ENCODE measurements at places on chromosomes 3 and 15. TPM values are rescaled to one million over a fixed set of nuclear protein-coding genes. Genes with fewer than 3 reads are reported as not detected.

CTDSPL gene
- 22.1 TPM for total RNA-seq

TGM4 gene
- total RNA-seq, result not detected

ATP10A gene
- 0.50 TPM for total RNA-seq

PLA2G4F gene
- 0.25 TPM for total RNA-seq

CEMIP gene
- total RNA-seq, result 0.50 TPM

CLDN18 gene
- total RNA-seq, result 0.23 TPM

TRIM59 gene
- total RNA-seq, result 0.25 TPM

TMEM207 gene
- not detected for total RNA-seq

MINAR1 gene
- total RNA-seq, result 0.05 TPM

SLC6A1 gene
- 64.8 TPM for total RNA-seq

GATM gene
- total RNA-seq, result 570 TPM

ZNF654 gene
- total RNA-seq, result 7.2 TPM

FBXO40 gene
- total RNA-seq, result 0.03 TPM

FSTL1 gene
- total RNA-seq, result 46.9 TPM

DOCK3 gene
- total RNA-seq, result not detected

TERC gene
- 3.1 TPM for total RNA-seq

CCDC54 gene
- not detected for total RNA-seq

KLHL6 gene
- 0.65 TPM for total RNA-seq

SERPINI2 gene
- 0.15 TPM for total RNA-seq

REC114 gene
- total RNA-seq, result not detected

IQSEC1 gene
- total RNA-seq, result 58.7 TPM

PRRT3 gene
- 0.50 TPM for total RNA-seq

NEIL1 gene
- 43.2 TPM for total RNA-seq

ZPLD1 gene
- not detected for total RNA-seq

GRM2 gene
- 0.05 TPM for total RNA-seq

ATP8B4 gene
- total RNA-seq, result 6.8 TPM

TADA3 gene
- 25.8 TPM for total RNA-seq

TJP1 gene
- 24.9 TPM for total RNA-seq

NAALADL2 gene
- 4.2 TPM for total RNA-seq

LDHAL6B gene
- not detected for total RNA-seq

CDCP1 gene
- total RNA-seq, result 0.53 TPM

ISLR gene
- total RNA-seq, result 2.3 TPM

AP3B2 gene
- total RNA-seq, result not detected

XIRP1 gene
- not detected for total RNA-seq

QTRT2 gene
- total RNA-seq, result 6.6 TPM

GTF2E1 gene
- total RNA-seq, result 7.1 TPM

CAND2 gene
- 7.2 TPM for total RNA-seq

NOP10 gene
- total RNA-seq, result 56.4 TPM

BLM gene
- 0.68 TPM for total RNA-seq

PSMD6 gene
- total RNA-seq, result 31.8 TPM

ITIH4 gene
- total RNA-seq, result 4,358 TPM

All from left lobe of liver (tissue), 2 donors.